ENCODE measurements at places on chromosomes 16 and 17. TPM values are rescaled to one million over a fixed set of nuclear protein-coding genes. Genes with fewer than 3 reads are reported as not detected.
A peak's percentile ranks its signal among the peaks of the same experiment; 100 is the strongest.

DNA sequence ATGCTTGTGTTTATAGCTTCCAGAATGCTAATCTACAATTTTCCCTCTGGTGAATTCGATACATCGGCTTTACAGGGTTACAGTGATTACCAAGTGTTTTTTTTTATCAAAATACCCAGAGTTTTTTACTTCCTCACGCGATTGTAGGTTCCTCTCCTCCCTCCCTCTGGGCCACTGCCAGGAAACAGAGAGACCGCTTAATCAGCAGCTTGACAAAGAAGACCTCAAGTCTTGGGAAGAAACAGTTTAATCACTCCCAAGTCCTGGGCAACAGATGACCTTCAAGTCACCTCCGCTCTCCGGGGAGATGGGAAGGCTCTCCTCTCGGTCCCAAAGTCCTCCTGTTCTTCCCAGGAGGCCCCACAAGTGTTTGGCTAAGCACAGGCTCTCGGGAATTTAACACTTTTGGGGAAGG lies 23.5 kb downstream of the SMTNL2 start:
- DNase-seq: no peak

DNA sequence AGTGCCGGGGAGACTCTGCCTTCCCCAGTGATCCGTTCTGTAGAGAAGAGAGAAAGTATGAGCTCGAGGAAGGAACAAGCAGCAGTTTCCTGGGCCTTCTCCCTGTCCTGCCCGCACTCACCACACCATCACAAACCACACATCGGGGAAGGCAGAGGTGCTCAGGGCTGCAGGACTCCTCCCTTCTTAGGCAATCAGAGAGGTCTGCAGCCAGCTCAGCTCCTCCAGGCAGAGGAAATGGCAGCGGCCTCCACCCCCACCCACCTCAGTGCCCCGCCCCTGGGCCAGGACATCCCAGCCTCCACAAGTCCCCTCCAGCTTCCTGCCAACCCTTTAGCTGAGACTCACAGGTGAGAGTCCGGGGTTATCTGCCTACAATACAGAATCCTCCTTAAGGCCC lies 2.0 kb downstream of the ZNF319 start:
- DNase-seq: peak; percentile 37

The PSME3 gene
- total RNA-seq: 141 TPM

The IRX5 gene
- 0.35 TPM for total RNA-seq

The FBXO47 gene
- not detected for total RNA-seq
